ENCODE measurements at places on chromosomes 2 and 18.

GRCh38 chr2:163551616-163552373 is 184.0 kb downstream of the FIGN start:
- DNase-seq = no peak

- DNase-seq = no peak
These were observed 211.0 kb downstream of the PIK3C3 start for GRCh38 chr18:42165922-42166513.

DNA sequence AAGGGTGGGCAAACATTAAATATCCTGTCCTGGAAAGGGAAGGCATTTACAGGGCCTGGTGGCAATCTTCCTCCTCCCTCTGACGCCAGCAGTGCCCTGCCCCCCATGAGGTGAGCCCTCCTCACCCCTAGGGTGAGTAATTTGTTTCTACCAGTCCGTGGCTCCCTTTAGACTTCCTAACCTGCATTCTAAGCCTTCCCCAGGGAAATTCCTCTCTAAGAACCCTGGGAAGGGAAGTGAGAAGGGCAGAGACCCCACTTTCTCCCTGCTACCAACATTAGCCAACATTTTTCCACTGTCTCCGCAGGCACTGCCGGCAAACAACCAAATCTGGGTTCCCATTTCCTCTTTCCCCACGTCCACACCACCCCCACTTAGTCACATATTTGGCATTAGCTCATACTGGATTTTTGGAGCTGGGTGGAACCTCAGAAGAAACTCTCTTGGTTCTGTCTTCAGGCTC is 69.3 kb downstream of the NRP2 start:
- no peak for DNase-seq

DNA sequence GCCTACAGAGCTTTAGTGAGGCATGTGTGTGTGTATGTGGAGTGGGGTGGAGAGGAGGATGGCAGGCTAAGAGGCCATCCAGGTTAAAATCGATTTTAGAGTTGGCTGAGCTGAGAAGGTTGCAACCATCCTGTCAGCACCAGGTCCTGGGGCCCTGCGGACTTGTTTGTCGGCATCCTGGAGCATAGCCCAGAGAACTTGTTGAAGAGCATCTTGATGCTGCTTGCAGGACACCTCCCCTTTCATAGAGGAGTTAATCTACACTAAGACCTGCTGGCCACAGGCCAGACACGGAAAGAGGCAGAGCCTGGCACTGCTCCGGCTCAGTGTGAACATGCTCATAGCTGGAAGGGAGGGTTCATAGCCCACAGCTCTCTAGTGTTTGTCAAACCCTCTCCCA is 72.1 kb upstream of the RGPD5 start:
- no peak for DNase-seq

GRCh38 chr2:158637357-158637756 is 157.8 kb upstream of the DAPL1 start:
- no peak for DNase-seq

DNA sequence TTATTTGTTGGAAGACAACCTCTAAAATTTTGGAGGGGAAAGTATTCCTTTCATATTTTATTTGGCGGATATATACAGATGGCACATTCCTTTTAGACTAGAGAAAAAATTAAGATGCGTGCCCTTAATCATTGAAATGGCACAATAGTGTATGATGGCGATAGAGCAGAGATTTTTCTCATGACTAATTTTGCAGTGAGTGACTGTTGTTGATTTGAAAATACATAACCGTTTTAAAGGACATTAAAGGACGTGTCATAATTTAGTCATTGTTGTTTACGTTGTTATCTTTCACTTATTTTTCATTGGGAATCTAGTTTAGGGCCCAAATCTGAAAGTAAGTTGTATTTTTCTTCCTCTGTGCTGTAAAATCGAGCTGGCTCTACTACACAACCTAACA is 61.7 kb downstream of the CERS6 start:
- DNase-seq = no peak

DNA sequence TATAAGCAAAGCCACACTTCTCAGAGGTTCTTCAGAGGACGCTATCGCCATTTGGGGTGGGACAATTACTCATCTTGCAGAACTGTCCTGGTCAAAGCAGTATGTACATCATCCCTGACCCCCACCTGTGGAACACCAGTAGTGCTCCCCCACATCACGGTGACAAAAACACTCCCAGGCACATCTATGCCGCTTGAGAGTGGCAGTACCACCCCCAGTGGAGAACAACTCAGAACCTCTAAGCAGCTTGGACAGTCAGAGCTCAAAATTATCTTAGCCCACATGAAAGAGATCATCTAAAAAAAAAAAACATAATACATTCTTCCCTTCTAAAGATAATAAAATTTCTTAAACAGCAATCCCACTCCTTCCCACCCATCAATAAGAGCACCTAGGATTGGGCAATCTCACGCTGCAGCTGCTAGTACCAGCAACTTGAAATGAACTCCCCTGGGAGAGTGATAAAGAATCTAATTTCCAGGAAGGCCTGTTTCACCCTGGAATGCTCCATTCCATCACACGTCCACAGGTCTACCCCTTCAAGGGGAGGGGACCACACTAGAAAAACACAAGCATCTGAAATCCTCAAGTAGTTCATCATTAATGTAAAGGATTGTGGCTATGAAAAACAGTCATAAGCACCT is 31.7 kb downstream of the LRP2 start:
- no peak for DNase-seq

- no peak for DNase-seq
These were observed 28.0 kb downstream of the INO80C start for GRCh38 chr18:35469725-35470124.

- DNase-seq = no peak
These were observed 5.1 kb downstream of the CHPF start for GRCh38 chr2:219538504-219538951.

- DNase-seq = no peak
These were observed 12.3 kb upstream of the TNFRSF11A start for GRCh38 chr18:62312851-62313250.

- DNase-seq = no peak
These were observed 51.7 kb downstream of the NEB start for GRCh38 chr2:151682459-151683003.

- no peak for DNase-seq
These were observed 35.8 kb downstream of the RBKS start for GRCh38 chr2:27854229-27854862.

DNA sequence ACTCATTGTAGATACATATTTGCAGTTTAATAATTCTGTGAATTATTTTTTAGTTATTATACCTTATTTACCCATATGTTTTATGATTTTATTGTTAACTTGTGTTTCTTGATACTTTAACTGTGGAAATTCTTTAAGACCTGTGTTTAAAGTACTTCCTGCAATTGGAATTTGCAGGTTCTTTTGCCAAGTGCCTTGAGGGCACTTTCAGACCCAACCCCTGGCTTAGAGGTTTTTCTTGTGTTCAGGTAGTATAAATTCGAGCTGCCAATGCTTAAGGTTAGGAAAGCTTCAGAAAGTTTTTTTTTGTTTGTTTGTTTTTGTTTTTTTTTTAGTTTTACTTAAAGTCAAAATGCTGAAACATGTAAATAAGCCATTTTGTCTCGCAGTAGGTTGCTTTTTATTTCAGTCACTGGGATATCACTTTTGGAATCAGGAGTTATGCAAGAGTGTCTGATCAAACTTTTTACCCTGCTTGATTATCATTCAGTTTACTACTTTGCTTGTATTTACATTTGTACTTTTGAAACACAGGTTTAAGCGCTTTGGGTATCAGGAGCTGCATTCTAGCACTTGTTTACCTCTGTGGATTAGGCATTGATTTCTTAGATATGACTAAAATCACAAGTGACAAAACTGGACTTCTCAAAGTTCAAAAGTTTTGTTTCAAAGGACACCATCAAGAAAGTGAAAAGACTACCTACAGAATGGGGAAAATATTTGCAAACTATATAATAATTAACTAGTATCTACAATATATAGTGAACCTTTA is 31.8 kb downstream of the TDRD15 start:
- DNase-seq = no peak

DNA sequence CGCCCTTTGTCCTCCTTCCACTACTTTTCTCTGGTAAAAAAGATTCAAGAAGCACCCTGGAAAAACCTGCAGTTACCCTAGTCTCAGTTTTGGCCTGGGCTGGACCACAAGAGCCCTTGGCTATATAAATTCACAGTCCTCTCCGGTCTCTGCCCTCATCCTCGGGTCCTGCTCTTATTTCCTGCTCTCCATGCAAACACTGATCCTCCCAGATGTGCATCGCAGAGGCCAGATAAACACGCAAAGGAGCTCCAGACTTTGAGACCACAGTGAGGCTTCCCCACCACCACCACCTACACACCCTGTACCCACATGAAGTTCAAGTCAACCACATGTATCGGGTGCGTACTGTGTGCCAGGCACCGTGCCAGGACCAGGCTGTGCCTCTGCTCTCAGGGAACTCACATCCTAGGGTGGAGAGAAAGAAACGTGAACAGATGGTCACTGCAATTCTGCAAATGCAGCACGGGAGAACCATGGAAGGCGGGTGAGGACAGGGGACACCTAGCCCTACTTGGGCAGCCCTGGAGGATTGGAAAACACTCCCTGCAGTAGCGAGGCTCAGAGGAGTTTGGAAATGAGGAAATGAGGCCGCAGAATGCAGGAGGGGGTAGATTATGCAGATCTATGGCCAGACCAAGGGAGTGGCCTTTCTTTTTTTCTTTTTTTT is 7.4 kb downstream of the CTDSP1 start:
- DNase-seq = no peak

- no peak for DNase-seq
These were observed 9.8 kb upstream of the CWC22 start for GRCh38 chr2:180016937-180017336.

DNA sequence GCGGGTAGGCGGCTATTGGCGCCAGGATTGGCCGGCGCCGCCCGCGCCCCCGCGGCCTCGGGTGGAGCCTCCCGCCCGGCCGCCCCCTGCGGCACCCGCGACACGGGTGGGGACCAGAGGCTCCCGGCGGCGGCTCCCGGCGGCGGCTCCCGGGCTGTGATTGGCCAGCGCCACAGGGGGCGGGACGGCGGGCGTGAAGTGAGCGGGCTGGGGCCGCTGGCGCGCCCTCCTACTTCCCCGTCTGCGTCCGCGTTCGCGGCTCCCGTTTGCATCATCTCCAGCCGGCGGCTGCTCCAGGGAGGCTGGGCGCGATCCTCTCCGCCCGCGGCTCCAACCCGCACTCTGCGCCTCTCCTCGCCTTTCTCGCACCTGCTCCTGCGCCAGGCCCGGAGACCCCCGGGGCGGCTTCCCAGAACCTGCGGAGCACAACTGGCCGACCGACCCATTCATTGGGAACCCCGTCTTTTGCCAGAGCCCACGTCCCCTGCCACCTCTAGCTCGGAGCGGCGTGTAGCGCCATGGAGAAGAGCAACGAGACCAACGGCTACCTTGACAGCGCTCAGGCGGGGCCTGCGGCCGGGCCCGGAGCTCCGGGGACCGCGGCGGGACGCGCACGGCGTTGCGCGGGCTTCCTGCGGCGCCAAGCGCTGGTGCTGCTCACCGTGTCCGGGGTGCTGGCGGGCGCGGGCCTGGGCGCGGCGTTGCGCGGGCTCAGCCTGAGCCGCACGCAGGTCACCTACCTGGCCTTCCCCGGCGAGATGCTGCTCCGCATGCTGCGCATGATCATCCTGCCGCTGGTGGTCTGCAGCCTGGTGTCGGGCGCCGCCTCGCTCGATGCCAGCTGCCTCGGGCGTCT is at the start of gene SLC1A4:
Gene SLC1A4, plus strand, starts transcription at position 274 of the 856 bp plus-strand sequence. Its CDS starts 245 bp downstream, at position 519.
- DNase-seq = peak; percentile 58

DNA sequence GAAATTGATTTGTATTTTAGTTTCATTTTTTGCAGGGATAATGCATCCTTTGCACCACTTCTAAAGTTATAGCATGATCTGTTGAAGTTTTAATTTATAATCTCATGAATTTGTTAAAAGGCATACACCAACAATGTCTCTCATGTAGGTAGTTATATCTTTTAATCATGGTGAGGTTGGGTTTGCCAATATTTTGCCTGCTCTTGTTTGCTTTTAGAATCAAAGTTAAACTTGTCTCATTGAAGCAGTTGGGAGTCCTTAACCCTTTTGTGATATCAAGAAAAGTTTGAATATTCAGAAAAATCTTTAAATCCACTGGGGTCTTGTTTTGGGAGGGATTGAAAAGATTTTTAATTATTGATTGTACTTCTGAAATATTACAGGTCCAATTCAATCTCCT is 31.7 kb downstream of the APLF start:
- DNase-seq = no peak

DNA sequence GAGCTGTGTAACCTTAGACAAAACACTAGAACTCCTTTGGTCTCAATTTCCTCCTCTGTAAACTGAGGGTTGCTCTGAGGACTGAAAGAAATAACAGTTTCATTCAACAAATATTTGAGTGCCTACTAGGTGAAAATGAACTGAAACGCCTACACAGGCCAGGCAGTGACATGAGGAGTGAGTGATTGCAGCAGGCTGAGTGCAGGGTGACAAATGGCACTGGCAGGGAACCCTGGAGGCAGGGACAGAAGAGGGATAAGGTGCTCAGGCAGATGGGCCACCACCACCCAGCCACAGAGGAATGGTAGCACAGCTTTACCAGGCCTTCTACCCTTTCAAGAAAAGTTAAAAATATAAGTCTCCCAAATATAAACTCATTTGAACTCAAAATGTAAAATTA is 11.5 kb upstream of the RNU4ATAC start:
- DNase-seq = no peak

- DNase-seq = no peak
These were observed 104.5 kb downstream of the PTGR3 start for GRCh38 chr18:75104483-75104882.

GRCh38 chr2:181036848-181037603 is 56.6 kb downstream of the UBE2E3 start:
- DNase-seq = no peak

- DNase-seq = no peak
These were observed 49.2 kb downstream of the SIGLEC15 start for GRCh38 chr18:45874491-45875184.

- no peak for DNase-seq
These were observed 29.2 kb upstream of the DLX2 start for GRCh38 chr2:172131713-172132555.

DNA sequence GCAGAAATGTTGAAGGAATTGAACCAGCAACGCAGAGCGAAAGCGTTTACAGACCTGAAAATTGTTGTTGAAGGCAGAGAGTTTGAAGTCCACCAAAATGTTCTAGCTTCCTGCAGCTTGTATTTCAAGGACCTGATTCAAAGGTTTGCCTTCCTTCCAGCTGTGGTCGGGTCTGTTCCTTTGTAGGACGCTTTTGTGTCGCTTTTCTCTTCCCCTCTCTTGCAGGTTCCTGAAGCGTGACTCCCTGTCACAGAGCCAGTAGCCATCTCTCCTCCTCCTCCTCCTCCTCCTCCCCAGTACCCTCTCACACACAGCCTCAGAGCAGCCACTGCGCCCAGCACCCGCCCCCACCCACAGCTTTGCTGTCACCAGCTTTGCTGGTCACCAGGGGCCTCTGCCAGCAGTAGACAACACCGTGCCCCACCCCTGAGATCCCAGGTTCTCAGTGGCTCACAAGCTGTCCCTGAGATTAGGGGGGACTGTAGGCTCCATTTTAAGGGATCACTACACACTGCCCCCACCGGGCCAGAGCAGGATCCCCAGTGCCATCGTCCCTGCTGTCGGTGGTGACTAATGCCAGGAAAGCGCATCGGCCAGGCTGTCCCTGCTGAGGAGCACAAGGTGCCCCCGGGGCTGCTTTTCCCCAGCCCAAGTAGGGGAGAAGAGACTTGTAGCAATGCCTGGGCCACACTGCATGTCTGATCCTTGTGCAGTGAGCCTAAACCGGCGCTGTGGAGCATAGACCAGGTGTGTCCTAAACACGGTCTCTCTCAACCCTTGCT is 242.3 kb downstream of the ATAD2B start:
- no peak for DNase-seq

Measured in stimulated activated CD8-positive, alpha-beta memory T cell treated with anti-CD3 and anti-CD28 coated beads, Interleukin-15, amount 100 ng/mL, for 24 hours (primary cell).